ENCODE measurements at places on chromosomes 5 and 9.
A peak's percentile ranks its signal among the peaks of the same experiment; 100 is the strongest.

GRCh38 chr5:146762830-146763229, 115.7 kb downstream of the PPP2R2B start:
- DNase-seq, result no peak

GRCh38 chr5:76524101-76524835, 98.9 kb downstream of the F2RL2 start:
- DNase-seq, result no peak

GRCh38 chr5:145848854-145849253, 13.7 kb upstream of the PRELID2 start:
- DNase-seq, result no peak

- DNase-seq, result peak; percentile 12
These were observed 294.6 kb upstream of the PUM3 start for GRCh38 chr9:3138231-3139229.

- DNase-seq, result no peak
These were observed 122.3 kb upstream of the PITX1 start for GRCh38 chr5:135156337-135156714.

DNA sequence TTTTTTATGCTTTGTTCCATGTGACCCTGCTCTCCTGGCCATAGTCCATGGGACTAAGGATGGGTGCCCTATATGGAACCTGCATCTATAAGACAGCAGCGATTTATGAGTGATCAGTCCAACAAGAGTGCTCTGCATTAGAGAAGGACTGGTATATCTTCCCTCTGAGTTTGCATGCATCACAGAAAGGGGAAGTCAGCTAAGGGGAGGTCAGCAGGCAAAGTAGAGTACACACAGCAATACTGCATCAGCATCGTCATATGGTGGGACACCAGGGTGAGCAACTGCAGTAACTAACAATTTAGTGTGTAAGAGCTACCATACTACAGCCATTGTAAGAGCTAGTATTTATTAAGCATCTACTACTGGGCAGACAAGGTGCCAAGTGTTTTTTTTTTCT, 311.3 kb downstream of the NDUFS4 start:
- DNase-seq, result no peak

DNA sequence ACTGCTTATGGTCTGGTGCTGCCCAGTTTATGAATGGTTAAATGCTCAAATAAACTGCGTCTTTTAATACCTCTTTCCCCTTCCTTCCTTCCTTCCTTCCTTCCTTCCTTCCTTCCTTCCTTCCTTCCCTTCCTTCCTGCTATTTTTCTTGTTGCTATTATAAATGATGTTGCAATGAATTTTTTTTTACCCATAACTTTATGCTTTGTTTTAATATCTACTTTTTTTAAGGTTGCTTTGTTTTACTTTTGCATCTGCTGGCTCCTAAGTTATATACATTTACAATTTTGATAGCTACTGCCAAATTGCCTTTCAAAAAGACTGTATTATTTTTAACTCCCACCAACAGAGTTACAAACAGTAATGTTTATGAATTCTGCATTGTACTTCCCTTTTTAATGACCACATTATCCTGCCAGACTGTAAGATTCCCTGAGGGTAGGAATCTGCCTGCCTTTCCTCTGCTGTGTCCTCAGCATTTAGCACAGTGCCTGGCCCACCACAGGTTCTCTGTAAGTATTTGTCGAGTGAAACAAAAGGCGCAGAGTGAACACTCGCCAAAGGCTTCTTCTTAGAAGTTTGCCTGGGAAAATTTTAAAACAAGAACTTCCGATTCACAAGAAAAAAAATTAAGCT, 36.9 kb downstream of the KIF4B start:
- DNase-seq, result no peak

GRCh38 chr9:1473956-1474634, 423.9 kb downstream of the DMRT2 start:
- DNase-seq, result no peak

- DNase-seq, result no peak
These were observed 371.5 kb downstream of the NR2F1-AS1 start for GRCh38 chr5:93209476-93209875.

DNA sequence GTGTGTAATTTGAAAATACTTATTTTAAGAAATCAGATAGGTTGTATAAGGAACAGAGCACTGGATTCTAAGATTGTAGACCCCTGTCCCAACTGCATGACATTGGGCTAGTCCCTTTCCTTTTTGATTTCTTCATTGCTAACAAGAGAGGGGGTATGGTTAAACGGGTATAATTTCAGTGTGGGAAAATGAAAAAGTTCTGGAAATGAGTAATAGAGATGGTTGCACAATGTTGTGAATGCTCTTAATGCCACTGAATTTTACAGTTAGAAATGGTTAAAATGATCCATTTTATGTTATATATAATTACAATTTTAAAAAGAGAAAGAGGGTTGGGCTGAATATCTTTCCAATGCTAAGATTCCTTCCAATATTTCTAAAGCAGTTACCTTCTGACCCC, 103.3 kb upstream of the LHFPL2 start:
- DNase-seq, result peak; percentile 63

DNA sequence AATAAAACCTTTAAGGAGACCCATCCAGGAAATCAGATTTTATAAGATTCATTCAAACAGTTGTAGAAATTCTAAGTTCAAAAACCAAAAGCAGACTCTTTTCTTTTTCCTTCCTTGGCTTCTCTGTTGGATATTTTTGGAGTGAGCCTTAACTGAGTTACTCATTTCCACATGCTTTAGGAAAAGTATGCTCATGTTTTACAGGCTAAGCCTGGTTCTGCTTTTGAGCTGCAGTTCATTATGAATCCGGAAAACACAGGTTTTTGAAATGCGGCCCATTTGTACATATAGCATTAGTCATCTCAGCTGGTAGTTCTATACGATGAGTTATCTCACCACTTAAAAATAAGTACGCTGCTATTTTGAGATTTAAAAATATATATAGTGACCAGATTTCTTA, 156.6 kb upstream of the DMRT1 start:
- DNase-seq, result peak; percentile 68

DNA sequence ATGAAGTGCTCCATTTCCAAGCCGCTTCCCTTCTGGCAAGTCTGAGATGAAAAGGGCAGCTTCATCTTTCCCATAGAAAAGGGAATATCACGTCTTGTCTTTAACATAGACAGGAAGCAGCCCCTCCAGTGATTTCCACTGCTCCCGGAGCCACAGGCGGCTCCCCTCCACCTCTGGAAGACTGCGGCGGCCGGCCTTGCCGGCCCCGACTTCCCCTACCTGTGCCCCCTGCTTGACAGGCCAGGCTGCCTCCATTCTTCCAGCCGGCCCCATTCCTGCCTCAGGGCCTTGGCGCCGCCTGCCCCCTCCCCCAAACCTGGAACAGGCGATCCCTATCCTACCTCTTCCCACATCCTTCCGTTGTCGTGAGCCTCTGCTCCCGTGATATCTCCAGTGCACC, 141.8 kb downstream of the ZNF354C start:
- no peak for DNase-seq

DNA sequence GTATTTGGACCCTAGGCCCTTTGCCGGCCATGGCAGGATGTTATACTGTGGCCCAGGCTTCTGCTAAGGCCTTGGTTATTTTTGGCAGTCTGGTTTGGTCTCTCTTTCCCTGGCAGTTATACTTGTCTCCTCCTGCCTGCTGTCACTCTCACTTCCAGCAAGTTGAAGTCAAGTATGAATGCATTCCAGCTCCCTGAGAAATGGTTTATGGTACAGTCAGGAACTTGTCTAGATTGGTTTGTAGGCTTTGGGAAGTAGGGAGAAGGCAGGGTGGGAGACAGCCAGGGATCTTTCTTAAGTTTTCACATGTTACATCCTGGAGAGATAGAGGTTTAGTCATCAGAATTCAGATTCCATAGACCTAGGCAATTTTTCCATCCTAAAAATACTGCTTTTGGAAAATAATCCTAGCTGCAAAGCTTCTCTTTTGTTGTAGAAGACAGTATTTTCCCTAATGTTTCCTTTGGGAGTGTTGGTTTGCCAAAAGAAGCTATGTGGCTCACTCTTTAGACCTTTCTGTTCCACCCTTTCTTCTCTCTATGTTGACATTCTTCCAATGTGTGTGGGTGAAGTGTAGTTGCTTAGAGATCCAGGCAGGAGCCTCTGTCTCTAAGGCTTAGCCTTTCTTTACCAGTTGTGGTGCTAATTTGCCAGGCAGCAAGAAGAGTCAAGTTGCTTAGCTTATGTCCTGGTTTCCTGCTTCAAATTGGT, 2.5 kb upstream of the KDM3B start:
- peak; percentile 32 for DNase-seq

GRCh38 chr9:16868701-16869100, 1.8 kb downstream of the BNC2 start:
- peak; percentile 56 for DNase-seq

GRCh38 chr9:128098297-128099230, 29.0 kb downstream of the PTGES2 start:
- DNase-seq, result peak; percentile 98

DNA sequence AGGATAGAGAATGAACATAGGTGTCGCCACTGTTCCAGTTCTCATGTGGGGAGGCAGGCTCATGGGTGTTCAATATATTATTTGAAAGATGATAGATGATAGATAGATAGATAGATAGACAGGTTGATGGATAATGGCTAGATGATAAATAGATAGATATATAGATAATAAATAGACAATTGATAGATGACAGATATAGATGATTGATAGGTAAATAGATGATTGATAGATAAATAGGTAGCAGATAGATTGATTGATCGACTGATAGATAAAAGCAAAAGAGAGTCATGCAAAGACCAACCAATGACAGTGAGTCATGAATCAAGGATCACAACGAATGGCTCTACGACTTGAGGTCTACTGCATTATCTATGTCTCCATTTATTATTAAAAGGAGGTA, 30.4 kb downstream of the SPARC start:
- DNase-seq, result no peak

DNA sequence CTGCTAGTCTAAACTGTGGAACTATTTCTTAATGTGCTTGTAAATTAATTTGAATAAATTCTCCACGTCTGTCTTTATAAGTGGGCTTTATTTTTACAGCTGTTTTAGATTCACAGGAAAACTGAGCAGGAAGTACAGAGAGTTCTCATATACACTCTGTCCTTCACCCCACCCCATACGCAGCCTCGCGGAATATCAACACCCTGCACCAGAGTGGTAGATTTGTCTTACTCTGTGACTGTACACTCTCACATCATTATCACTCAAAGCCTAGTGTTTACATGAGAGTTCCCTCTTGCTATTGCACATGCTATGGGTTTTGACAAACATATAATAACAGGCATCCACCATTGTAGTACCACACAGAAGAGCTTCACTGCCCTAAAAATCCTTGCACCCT, 179.7 kb upstream of the DAB2 start:
- peak; percentile 63 for DNase-seq

GRCh38 chr9:87567001-87567400, 69.3 kb downstream of the DAPK1 start:
- DNase-seq, result no peak

DNA sequence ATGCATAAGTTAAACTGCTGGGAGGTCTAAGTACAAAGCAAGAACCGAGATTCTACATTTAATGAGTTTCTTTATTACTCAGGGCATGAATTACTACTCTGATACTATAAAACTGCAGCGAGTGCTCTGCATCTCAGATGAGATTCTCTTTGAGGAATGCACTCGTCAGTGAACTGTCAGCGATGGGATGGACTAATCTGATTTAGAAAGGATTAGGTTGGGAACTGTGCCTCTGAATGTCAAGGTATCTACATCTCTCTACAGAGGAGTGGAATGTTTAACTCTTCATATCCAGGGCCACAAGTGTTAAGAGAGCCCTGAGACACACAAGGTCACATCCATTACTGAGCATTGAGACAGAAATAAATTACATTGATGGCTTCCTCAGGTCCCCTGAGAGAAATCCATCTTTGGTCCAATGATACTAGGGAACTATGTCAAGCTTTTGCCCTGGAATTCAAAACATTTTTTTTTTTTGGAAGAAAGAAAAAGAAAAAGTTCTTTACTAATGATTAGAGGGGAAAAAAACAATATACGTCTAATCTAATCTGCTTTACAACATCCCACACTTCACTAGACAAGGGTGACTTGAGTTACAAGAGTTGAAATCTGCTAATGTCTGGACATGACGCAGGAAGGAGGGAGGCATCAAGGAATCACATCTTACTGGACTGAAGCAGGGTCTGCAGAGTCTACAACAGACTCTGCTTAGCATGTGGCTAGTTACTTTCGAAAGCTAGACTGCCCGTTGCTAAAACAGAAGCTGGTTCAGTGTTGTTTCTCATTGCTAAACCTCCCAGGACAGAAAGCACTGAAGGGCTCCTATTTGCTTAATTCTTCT, 270.0 kb upstream of the TLE4 start:
- no peak for DNase-seq

DNA sequence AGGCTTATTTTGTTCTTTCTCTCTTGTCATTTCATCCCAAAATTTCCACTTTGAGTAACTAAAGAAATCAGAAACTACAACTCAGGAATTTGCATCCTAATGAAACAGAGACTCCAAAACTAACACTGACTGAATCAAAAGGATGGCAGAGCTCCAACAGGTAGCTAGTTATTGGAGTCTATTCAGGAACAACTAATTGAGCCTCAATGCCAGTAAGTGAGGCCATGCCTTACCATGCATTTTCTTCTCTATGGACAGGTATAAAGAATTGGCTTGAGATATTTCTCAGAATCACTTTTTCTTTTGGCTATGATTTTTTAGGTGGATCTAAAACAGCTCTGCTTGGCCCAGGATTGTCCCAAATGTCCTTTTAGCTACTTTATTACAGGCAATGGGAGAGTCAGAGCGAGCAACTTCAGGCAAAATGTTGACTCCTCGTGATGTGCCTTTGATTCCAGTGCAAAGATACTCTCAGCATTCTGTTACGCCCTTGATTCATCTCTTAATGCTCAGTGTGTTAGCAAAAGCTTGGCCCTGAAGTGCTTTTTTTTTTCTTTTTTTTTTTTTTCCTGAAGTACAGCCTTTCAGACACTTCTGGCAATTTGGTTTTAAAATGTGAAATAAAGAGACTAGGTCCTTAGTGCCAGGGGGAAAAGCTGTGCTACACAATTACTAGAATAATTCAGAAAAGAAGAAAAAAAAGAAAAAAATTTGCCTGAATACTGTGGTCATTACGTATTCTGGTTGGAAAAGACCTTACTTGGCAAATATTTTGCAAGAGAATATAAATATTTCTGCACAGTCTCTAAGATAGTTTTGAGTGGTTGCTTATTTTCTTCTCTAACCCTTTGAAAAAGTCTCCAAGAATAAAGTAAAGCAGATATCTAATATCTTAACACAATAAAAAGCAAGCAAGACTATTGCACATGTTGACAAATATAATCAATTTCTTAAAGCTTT, 423.7 kb downstream of the ANXA1 start:
- no peak for DNase-seq

- no peak for DNase-seq
These were observed 10.8 kb downstream of the MRPL36 start for GRCh38 chr5:1788828-1789227.

- DNase-seq, result peak; percentile 59
These were observed 278.4 kb downstream of the NSG2 start for GRCh38 chr5:174323878-174324281.

GRCh38 chr9:30977965-30978364, 1406.5 kb upstream of the ACO1 start:
- no peak for DNase-seq

Data from choroid plexus epithelial cell (primary cell).